H1 (cell line): ENCODE measurements at places on chromosomes 12 and 14. TPM values are rescaled to one million over a fixed set of nuclear protein-coding genes. Genes with fewer than 3 reads are reported as not detected.

GRCh38 chr14:71728386-71728785, 203.8 kb upstream of the RGS6 start:
- no peak for DNase-seq
- no peaks in the 10 kb centered on the region for H3K4me1 ChIP-seq
- H3K27ac ChIP-seq, result no peak overlapping the region
- no peak overlapping the region for H3K4me3 ChIP-seq
- no peaks in the 10 kb centered on the region for H3K27me3 ChIP-seq
- peaks cover 33% of the 10 kb centered on the region for H3K36me3 ChIP-seq

GRCh38 chr12:11822081-11822834, 172.8 kb downstream of the ETV6 start:
- H3K27me3 ChIP-seq, result no peaks in the 10 kb centered on the region
- H3K4me3 ChIP-seq, result no peak overlapping the region
- DNase-seq, result no peak
- no peak overlapping the region for H3K27ac ChIP-seq

- H3K4me1 ChIP-seq, result no peaks in the 10 kb centered on the region
- no peak overlapping the region for H3K4me3 ChIP-seq
- H3K27ac ChIP-seq, result no peak overlapping the region
- no peaks in the 10 kb centered on the region for H3K36me3 ChIP-seq
- DNase-seq, result no peak
- no peaks in the 10 kb centered on the region for H3K27me3 ChIP-seq
Observed at GRCh38 chr12:96186607-96187301, 7.4 kb upstream of the ELK3 start.

DNA sequence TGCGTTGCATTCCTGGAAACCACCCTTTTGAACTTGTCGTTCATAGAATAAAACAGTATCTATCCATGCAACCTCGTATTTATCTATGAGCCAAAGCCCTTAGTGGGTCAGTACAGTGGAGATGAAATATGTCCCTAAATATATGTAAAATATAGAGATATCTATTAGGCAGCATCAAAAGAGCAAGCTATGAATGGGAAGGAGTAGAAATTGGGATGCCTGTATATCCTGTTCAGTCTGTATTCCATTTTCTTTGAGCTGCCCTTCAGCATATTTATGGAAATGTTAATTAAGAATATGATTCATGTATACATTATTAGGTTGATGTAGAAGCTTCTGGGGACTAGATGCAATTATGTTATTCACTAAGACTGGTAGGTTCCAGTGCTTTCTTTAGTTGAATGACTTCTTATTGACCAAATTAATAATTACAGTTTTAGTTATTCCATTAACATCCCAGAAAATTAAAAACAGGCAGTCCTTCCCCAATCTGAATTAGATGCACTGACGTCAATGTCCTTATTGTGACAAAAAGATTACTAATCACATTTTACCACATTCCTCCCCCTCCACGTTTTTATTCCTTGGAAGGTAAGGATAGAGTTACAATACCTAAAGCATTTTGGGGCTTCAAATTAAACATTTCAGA, 11.9 kb upstream of the FRMD6 start:
- H3K27ac ChIP-seq, result no peak overlapping the region
- no peaks in the 10 kb centered on the region for H3K27me3 ChIP-seq
- H3K4me3 ChIP-seq, result no peak overlapping the region
- H3K36me3 ChIP-seq, result no peaks in the 10 kb centered on the region
- DNase-seq, result no peak
- H3K4me1 ChIP-seq, result no peaks in the 10 kb centered on the region; the same call in 1 of the 2 replicates

DNA sequence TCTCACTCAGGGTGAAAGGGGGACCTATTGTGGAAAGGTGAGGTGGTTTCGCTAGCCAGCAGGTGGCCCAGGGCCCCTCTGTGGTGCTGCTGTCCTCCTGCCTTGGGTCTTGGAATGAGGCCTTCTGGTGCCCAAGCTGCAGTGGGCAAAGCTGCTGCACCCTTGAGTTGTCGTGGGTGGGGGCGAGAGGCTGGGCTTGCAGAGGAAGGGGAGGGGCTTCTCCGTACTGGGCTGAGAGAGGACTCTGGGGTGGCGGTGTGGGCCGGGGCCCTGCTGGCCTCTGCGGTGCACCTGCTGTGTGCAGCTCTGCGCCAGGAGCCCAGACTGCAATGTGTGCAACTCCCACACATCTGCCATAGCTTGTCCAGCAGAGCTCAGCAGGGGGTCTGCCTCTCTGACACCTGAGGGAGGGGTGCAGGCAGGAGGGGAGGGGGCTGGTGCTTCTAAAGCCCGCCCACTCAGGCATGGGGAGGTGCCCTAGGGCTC, 145.8 kb downstream of the KIF26A start:
- H3K4me3 ChIP-seq, result no peak overlapping the region
- no peaks in the 10 kb centered on the region for H3K36me3 ChIP-seq
- no peaks in the 10 kb centered on the region for H3K27me3 ChIP-seq
- no peaks in the 10 kb centered on the region for H3K4me1 ChIP-seq

Gene TAS2R7
- not detected in 2 replicates for total RNA-seq

Gene KRT2
- not detected in 2 replicates for total RNA-seq
